ENCODE measurements at places on chromosomes 7 and 10.

DNA sequence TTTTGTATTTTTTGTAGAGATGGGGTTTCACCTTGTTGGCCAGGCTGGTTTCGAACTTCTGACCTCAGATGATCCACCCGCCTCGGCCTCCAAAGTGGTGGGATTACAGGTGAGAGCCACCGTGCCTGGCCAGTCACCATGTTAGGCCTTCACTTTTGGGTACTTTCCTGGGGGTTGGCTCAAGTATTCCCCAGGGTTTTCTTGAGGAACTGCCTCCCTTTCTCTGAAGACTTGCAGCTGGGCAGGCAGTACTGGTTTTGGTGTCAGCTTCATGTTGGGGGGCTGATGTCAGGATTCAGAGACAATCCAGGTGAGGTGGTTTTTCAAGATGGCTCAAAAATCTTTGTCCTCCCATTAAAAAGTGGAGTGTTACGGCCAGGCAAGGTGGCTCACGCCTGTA is 7.7 kb downstream of the ZNHIT1 start:
- H3K4me1 ChIP-seq, result peaks cover 2% of the 10 kb centered on the region
- no peak overlapping the region for H3K27ac ChIP-seq
- H3K36me3 ChIP-seq, result peaks cover 22% of the 10 kb centered on the region
- no peak overlapping the region for H3K4me3 ChIP-seq
- no peak for DNase-seq

- peaks cover 3% of the 10 kb centered on the region for H3K4me1 ChIP-seq
- H3K27me3 ChIP-seq, result peaks cover 88% of the 10 kb centered on the region
- no peaks in the 10 kb centered on the region for H3K36me3 ChIP-seq
These were observed 62.4 kb upstream of the PAX2 start for GRCh38 chr10:100683004-100683403.

- peak overlapping the region; percentile 97 for H3K27ac ChIP-seq
- DNase-seq, result no peak
- no peaks in the 10 kb centered on the region for H3K27me3 ChIP-seq
- peaks cover 30% of the 10 kb centered on the region for H3K4me1 ChIP-seq
These were observed 1.2 kb downstream of the ZNF33B start for GRCh38 chr10:42637142-42637541.

GRCh38 chr7:104846731-104847130 is 167.3 kb upstream of the KMT2E start:
- H3K27me3 ChIP-seq, result peaks cover 17% of the 10 kb centered on the region
- no peaks in the 10 kb centered on the region for H3K36me3 ChIP-seq
- no peaks in the 10 kb centered on the region for H3K4me1 ChIP-seq

DNA sequence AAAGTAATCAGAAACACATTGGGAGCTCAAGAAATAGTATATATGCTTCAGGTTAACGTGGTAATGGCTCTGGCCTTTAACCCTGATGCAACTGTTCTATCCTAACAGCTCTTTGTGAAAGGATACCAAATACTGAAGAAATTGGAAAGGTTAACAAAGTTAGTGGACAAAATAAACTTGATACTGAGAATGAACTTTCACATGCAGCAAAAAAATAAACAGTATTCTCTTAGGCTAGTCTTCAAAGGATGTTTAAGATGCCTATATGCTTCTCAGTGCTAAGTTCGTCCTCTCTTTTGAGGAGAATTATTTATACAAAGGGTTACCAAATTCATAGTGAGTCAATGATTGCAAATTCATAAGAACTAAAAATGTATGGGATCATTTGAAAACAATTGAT is 256.2 kb upstream of the FERD3L start:
- H3K4me3 ChIP-seq, result no peak overlapping the region
- DNase-seq, result no peak
- no peak overlapping the region for H3K27ac ChIP-seq
- no peaks in the 10 kb centered on the region for H3K36me3 ChIP-seq
- peaks cover 3% of the 10 kb centered on the region for H3K4me1 ChIP-seq

DNA sequence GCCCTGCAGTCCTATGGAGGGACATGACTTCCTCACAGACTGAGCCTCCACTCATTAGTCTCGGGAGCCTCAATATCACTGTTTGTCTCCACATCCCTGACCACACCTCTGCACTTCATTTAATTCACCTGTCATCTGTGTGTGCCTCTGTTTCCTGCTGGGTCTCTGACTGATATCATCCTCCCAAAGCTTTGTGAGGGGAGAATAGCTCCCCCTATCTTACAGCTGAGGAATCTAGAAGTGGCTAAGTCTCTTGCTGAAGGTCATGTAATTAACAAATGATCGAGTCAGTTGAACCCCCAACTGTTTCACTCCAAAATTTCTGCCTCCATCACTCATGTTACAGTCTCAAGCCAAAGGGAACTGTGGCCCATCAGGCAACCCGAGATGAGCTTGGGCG is 5.5 kb upstream of the CPXM2 start:
- H3K36me3 ChIP-seq, result no peaks in the 10 kb centered on the region
- H3K4me1 ChIP-seq, result no peaks in the 10 kb centered on the region
- H3K27me3 ChIP-seq, result no peaks in the 10 kb centered on the region
- no peak overlapping the region for H3K27ac ChIP-seq

DNA sequence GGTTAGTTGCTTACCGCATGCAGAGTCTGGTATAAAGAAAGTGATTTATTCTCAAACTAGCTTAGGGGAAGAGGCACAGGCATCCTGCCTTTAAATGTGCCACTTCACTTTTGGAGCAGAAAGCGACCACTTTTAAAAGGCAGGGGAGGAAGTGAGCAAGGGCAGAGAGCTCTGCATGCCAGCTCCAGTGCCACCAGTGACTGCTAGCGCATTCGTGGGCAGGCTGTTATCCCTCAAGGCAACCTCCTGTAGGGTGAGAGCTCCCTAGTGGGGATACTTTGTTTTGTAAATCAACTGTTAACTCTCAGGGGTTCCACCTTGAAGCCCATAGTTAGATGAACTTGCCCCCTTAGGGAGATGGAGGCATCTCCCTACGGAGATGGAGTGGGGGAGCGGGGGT is 29.4 kb upstream of the GRB10 start:
- no peak overlapping the region for H3K27ac ChIP-seq
- H3K4me3 ChIP-seq, result no peak overlapping the region
- no peaks in the 10 kb centered on the region for H3K36me3 ChIP-seq
- H3K27me3 ChIP-seq, result peaks cover 11% of the 10 kb centered on the region

GRCh38 chr10:38038107-38038931 is 27.8 kb downstream of the ZNF33A start:
- peaks cover 65% of the 10 kb centered on the region for H3K36me3 ChIP-seq
- no peak for DNase-seq
- peaks cover 14% of the 10 kb centered on the region for H3K4me1 ChIP-seq

- peaks cover 10% of the 10 kb centered on the region for H3K36me3 ChIP-seq
- peaks cover 24% of the 10 kb centered on the region for H3K27me3 ChIP-seq
- peak; percentile 50 for DNase-seq
- peaks cover 62% of the 10 kb centered on the region for H3K4me1 ChIP-seq
- H3K4me3 ChIP-seq, result peak overlapping the region; percentile 66
- no peak overlapping the region for H3K27ac ChIP-seq
These were observed 252.2 kb downstream of the ELFN1 start for GRCh38 chr7:1922071-1922869.

GRCh38 chr7:132528695-132529094 is 47.6 kb downstream of the PLXNA4 start:
- H3K36me3 ChIP-seq, result peaks cover 47% of the 10 kb centered on the region
- H3K27me3 ChIP-seq, result peaks cover 6% of the 10 kb centered on the region
- no peak overlapping the region for H3K27ac ChIP-seq
- H3K4me1 ChIP-seq, result peaks cover 34% of the 10 kb centered on the region
- no peak for DNase-seq

GRCh38 chr7:12494687-12495024 is 75.9 kb upstream of the SCIN start:
- peaks cover 1% of the 10 kb centered on the region for H3K4me1 ChIP-seq
- H3K36me3 ChIP-seq, result no peaks in the 10 kb centered on the region
- no peak overlapping the region for H3K4me3 ChIP-seq
- H3K27me3 ChIP-seq, result peaks cover 10% of the 10 kb centered on the region
- no peak overlapping the region for H3K27ac ChIP-seq

Measured in activated naive CD8-positive, alpha-beta T cell treated with anti-CD3 and anti-CD28 coated beads, Interleukin-2, amount 10 ng/mL, durations not matched to agents 7 days and 5 days (primary cell).